ENCODE measurements at places on chromosomes 13 and 19.

GRCh38 chr19:39845584-39845932, 621 bp downstream of the FBL start:
- DNase-seq, result peak; percentile 87

DNA sequence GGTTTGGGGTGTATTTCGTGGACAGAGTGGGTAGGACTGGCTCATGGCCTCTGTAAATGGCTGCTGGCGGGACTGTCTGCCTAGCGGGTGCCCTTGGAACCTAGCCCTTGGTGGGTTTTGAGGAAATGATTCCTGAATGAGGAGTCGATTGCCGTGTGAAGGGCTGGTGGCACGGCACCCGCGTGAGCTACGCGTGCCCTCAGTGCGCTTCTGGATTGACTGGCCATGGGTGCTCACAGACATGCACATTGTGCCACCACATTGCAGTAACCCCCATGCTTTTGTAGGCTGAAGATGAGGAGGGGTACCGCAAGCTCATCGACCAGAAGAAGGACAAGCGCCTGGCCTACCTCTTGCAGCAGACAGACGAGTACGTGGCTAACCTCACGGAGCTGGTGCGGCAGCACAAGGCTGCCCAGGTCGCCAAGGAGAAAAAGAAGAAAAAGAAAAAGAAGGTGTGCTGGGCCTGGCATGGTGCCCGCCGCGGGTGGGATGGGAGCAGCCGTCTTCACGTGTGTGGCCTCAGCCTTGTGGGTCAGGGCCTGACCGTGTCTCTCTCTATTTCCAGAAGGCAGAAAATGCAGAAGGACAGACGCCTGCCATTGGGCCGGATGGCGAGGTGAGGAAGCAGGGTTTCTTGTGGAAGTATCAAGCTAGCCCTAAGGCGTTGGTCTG, 35.2 kb downstream of the SMARCA4 start:
- DNase-seq, result no peak

- no peak for DNase-seq
Measured at GRCh38 chr19:17243211-17243829, 2.4 kb downstream of the NR2F6 start.

GRCh38 chr19:35987571-35987896, 7.5 kb upstream of the SDHAF1 start:
- no peak for DNase-seq

GRCh38 chr19:35357867-35358573, at the start of gene FFAR3:
TSS of gene FFAR3 (plus strand) at chr19:35358460. CDS start at chr19:35358891, 431 bp downstream.
- DNase-seq, result no peak

GRCh38 chr13:74000876-74001275, 133.3 kb downstream of the KLF12 start:
- no peak for DNase-seq

GRCh38 chr13:98947925-98948324, 29.9 kb downstream of the DOCK9 start:
- DNase-seq, result no peak

DNA sequence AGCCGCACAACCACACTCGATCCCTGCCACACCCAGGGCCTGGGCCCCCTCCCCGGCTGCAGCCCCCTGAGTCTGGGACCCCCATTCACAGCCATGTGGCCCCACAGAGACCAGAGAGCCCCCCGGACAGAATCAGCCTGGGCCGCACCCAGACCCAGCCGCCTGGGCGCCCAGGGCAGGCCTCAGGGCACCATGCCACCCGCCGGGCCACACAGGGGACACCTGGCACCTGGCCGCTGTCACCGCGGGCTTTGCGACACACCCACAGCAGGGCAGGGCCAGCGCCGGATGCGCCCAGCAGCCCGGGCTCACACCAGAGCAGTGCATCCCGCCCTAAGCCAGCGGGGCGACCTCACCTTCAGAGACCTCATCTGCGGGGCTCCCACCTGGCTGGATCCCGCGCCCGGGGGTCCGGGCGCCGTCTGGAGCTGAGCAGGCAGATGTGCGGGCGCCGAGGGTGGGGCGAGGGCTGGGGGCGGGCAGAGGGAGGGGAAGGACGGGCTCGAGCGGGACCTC, 443 bp downstream of the TBXA2R start:
- DNase-seq, result no peak

DNA sequence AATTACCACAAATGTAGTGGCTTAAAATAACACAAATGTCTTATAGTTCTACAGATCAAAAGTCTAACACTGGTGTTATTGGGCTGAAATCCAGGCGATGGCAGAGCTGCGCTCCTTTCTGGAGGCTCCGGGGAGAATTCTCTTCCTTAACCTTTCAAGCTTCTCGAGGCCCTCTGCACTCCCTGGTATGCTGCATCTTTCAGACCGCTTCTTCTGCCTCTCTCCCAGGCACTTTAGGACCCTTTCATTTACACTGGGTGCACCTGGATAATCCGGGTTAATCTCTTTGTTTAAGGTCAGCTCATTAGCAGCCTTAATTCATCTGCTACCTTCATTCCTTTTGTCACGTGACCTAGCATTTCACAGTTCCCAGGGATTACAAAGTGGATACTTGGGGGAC, 211.3 kb upstream of the RFC3 start:
- peak; percentile 42 for DNase-seq

DNA sequence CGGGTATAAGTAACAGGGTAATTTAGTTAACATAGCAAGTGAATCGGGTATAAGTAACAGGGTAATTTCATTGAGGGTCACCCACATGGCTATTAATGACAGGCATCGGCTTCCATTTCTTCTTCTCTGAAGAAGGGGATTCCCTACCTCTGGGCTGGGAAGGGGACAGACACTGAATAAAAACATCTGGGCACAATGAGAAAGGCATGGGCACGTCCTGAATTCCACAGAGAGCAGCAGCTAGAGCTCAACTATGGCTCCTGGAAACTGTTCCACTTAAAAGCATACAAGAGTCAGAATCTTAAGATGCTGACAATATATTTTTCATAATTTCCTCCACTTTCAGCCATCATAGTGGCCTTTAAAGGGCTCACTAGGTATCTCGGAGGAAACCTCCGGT, 51.8 kb downstream of the CRYL1 start:
- no peak for DNase-seq

DNA sequence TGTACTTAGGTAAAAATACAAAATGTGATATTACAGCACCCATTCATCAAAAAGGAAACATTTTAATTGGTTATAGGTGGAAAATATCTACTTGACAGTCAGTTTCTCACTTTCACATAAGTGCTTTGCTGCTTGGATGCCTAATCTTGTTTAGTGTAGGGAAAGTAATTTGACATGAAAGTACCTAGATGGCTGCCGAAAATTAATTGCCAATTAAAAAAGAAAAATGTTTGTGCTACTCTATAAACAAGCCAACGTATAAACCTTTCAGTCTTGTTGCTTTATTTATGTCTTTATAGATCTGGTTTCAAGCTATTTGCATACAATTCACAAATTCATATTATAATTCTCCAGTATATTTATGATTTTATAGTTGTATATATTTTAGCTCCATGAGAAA, 729.9 kb downstream of the DACH1 start:
- no peak for DNase-seq

DNA sequence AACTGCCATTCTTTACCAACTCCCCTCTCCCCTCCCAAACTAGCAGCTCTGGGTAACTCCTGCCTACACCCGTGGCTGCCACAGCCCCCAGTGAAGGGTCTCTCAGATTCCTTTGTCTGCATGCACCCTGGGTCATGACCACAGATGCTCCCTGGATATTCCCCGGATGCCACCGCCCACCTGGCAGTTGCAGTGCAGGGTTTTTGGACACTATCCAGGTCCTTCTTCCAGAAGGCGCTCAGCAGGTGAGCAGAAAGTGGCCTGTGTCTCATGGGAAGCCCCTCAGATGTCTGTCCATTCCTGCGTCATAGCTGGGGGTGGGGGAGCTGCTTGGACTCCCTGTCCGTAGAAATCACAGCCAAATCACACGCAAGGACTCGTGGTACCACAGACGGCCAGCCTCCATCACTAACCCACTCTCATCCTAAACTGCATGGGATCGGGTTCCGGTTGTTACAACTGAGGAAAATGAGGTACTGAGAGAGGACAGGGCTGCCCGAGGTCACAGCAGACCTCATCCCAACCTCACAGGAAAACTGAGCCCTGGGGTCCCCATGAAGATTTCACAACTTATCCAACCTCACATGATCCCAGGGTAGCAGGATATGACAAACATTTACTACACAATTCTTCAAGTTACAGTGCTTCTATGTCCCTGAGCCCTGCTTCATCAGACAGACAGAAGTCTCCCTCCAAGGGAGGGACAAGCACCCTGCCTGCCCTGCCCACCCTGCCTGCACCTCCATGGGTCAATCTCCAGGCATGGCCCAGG, 38.6 kb downstream of the ELL start:
- DNase-seq, result no peak

DNA sequence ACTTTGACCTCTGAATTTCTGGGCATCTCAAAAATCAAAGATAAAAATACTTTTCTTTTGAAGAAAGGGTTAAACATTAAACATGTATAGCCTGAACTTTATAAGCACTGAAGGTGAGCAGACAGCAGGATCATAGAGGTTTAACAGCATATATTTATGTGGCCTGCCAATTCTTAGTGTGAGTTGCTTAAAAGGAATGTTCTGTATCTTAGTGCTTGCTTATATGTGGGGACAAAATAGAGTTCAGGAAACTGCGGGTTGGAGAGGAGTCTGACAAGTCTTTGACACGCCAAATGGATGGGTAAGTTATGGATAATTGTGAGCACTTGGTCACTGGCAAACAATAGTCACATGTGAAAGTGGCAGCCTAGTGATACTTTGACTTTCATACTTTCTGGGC, 1419.4 kb upstream of the SPRY2 start:
- no peak for DNase-seq

DNA sequence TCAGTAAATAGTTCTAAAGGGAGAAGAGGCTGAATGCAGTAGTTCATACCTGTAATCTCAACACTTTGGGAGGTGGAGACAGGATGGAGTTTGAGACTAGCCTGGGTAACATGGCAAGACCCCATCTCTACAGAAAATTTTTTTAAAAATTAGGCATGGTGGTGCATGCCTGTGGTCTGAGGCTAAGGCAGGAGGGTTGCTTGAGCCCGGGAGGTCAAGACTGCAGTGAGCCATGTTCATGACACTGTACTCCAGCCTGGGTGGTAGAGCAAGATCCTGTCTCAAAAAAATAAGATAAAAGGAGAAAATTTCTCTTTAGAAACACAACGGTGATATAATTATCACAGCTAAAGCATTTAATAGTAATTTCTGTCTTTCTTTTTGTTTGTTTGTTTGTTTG, 57.1 kb downstream of the SIPA1L3 start:
- no peak for DNase-seq

GRCh38 chr13:109396266-109396665, 390.1 kb downstream of the IRS2 start:
- DNase-seq, result no peak

DNA sequence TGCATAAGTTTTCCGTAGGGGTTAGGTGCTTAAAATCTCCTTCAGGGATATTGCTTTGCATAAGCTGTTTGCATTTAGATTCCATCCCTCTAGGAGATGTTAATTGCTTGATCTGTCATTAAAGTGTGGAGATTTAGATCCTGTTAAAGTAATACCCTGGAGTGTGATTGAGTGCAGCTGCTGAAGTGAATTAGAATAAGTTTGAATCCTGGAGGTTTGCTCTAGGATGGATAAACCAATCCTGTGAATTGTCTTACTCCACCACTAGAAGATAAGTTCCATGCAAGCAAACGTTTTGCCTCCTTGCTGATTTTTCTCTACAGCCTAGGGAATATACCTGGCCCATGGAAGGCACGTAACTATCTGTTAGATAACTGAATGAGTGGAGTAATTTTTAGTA, 1487.2 kb upstream of the PRR20A start:
- no peak for DNase-seq

DNA sequence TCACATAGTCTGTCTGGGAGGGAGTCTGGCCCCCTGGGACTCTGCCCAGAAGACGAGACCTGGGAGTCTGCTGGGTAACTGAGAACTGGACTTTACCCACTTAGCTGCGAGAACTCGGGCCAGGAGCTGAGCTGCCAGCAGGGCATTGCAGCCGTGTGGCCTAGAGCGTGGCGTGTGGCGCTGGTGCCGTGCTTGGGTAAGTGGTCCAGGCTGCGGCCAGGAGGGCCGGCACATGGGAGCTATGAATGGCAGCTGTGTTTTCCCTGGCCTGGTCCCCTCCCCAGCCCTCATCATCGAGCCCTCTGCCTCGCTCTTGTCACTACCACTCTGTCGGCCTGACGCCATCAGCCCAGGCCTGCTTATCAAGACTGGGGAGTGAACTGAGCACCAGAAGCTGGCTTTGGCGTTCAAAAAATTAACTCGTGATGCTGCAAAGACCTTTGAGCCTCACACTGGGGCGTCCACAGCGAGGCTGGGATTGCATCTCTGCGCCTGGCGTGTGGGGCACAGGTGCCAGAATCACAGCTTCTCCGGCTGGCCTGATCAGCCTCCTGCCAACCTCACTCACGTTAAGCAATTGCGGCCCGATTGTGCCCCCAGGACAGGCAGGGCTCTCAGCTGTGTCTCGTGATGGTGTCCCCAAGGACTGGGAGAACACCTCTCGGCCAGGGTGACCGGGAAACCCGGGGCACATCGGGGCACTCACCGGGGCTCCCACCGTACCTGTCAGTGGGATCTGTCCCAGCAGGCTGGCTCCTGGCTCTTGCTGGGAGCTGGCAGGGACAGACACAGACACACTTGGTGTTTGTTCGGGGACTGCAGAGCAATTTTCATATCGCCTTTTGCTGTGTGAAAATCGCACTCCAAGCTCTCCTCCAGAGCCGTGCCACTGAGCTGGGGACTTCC, 85.9 kb downstream of the KDM4B start:
- no peak for DNase-seq

GRCh38 chr13:72782717-72783116, 784 bp downstream of the PIBF1 start:
- DNase-seq, result no peak

DNA sequence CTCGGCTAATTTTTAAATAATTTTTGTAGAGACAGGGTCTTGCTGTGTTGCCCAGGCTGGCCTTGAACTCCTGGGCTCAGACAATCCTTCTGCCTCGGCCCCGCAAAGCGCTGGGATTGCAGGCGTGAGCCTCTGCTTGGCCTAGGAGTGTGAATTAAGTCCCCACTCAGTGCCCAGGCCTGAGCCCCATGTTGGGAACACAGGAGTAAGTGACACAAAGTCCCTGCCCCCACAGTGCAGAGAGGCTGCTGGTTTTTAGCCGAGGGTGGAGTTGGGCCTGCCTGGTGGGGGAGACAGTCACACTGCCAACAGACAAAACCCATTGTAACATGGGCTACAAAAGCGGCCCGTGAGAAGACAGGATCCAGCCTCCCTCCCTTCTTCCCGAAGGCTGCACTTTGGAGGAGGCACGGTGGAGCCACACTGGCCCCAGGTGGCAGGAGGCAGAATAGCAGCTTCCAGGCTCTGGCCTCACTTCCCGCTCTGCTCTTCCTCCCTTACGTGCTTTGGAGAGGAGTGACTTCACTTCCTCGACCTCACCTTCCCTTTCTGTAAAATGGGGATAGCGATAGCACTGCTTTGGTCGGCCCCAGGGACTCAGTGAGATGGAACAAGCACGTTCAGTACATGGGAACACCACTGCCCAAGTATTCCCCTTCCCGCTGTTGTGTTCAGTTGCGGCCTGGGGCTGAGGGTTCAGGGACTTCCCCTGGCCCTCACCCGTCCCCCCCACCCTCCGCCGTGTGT, 15.2 kb upstream of the EHD2 start:
- DNase-seq, result peak; percentile 94
